NCI-H774 (cell line): ENCODE measurements at places on chromosomes 2 and 18.

GRCh38 chr2:49278561-49278960 is 124.2 kb upstream of the FSHR start:
- DNase-seq, result no peak

GRCh38 chr2:72415241-72415661 is 267.6 kb upstream of the CYP26B1 start:
- DNase-seq, result no peak

GRCh38 chr18:35688757-35689156 is 107.2 kb downstream of the GALNT1 start:
- no peak for DNase-seq

- DNase-seq, result no peak
Measured at GRCh38 chr2:86790676-86791572, at the start of gene CD8A. Gene CD8A, minus strand, starts transcription at chr2:86790913. Its CDS starts 88 bp downstream, at chr2:86790825.

DNA sequence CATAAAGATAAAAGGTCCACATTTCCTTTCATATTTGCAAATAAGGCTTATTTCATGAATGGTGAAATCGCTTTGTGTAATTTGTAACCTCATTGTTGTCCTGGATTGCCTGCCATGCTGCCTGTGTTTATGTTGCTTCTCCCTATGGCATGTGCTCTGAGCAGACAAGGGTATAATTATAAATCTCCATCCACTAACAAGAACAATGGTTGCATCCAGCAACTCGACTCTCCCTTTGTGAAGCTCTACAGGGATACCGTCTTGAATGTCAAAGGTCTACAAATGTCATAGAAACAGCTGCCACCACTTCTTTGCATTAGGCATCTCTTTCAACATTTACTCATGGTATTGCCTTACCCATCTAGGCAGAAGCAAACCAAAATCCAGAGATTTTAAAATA is 209.6 kb downstream of the SLC8A1 start:
- peak; percentile 27 for DNase-seq

- DNase-seq, result no peak
Measured at GRCh38 chr18:52156166-52156565, 183.8 kb upstream of the DCC start.

DNA sequence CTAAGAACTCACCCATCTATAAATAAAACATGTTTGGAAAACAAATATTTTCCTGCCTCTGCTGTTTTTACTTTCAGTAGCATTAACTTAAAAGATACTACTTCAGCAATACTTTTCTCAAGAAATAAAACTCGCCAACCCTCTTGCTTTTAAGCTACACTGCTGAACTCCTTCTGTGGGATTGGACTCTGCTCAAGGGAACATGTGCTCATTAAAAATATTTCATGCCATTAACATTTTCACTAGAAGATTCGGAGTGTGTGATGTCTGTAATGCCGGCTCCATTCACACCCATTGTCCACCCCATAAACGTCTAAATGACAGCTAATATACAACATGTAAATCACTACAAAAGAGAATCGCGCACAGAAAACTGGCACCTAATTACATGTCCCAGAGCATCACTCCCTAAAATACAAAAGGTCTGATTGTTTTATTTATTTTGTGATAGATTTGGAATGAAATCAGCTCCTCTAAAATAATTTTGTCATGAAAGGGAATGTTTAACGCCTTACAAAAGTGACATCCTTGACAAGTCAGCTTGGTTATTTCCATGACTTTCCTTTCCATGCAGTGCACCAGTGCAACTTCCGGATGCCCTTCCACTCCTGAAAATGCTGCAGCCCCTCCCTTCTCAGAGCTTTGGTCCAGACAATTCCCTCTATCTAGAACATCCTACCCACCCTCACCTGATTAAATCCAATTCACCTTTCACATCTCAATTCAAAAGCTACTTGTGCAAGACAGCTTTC is 73.1 kb downstream of the ANKRD44 start:
- no peak for DNase-seq

DNA sequence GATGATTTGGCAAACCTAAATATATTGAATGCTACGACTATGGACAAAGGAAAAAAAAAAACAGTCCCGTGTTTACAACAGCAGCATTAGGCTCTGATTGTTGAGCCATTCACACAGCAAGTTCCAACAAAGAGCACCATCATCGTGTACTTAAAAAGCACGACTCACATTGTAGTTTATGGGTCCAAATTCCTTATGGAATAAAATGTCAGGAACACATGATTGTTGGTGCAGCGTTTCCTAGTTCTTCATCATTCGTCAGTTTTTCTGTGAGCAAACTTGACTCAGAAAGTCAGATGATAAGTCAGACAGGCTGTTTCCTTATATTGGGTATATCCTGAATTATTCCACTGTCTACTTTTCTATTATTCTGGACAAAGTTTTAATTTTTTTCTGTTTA is 10.0 kb upstream of the KIDINS220 start:
- no peak for DNase-seq

DNA sequence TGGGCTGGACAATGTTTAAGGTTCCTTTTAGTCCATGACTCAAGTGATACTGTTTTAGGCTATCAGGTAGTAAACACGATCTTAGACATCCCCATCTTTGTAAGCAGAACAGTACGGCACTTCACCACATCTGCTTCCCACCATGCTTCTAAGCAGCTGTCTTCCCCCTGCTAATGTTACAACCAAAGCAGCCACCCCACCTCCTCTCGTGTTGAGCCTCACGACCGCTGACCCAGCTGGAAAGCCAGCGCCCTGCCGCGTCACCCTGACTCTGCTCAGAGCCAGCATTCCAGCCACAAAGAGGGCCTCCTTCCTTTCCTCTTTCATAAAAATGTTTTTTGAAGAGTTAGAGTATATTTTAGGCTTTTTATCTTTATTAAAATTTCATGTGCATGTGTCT is 9.4 kb downstream of the MTERF4 start:
- DNase-seq, result no peak

DNA sequence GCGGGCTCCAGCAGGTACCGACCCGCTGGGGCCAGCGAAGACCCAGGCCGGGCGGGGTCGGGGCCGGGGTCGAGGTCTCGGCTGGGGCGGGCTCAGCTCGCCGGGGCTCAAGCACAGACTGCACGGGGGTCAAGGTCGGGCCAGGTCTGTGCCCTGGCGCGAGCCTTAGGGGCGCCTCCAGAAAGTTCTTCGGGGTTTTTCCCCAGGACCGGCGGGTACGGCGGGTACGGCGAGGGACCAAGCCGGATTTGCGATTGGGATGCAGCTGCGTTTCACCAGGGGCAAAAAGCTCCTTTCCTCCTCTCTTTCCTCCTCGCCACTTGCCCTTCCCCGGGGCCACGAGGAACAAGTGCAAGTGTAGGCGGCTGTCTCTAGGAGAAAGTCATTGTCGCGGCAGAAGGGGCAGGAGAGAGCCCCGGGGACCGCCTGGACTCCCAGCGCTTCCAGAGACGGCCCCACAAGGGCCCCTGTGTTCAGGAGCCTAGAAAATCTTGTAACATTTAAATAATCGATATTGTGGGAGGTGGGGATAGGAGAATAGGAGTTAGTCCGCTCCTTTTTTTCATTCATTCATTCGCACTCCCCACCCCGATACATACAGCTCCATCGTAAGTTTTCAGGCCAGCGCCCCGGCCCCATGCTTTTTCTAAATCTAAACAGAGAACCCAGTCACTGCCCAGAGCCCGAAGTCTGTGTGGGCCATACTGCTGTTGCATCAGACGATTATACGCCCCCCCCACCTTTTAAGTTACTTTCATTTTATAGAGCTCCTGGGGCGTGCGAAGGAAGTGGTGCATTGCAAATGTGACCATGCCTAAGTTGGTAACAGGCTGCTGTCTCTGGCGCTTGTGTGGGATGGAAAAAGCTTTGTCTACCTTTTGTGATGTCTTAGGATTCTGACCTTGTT is 679 bp downstream of the PMAIP1 start:
- DNase-seq, result no peak

GRCh38 chr18:23538001-23538400 is 34.7 kb downstream of the RMC1 start:
- no peak for DNase-seq

- no peak for DNase-seq
Measured at GRCh38 chr2:110167326-110168000, 37.4 kb downstream of the NPHP1 start.

DNA sequence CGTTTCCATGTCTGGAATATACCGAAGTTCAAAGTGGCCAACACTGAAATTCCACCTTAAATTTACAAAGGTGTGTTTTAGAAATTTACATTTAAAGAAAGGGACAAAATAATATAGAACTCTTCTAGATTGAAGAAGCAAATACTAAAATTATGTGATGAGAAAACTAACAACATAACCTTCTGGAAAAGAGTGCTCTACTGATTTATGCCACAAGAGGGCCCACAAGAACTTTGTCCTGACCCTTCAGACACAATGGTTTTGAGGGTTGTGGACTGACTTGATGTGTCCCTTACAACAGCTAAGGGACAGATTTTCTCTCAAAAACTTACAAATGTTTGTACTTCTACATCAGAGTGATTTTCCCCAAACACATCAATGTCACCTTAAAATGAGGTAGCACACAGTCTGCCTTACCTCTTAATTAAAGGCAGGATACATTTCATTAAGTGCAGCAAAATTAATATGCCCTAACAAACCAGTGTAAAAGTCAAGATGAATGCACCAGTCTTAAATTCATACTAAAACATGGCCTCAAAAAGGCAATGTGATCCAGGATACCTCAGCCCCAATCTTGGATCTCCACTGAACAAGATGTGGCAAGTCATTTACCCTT is 36.2 kb downstream of the EIF2AK3 start:
- DNase-seq, result peak; percentile 7

- DNase-seq, result no peak
Measured at GRCh38 chr2:210606001-210606400, 49.6 kb downstream of the CPS1 start.
